ENCODE measurements at places on chromosomes 3 and 15.

GRCh38 chr3:116302087-116302747 is 143.1 kb downstream of the LSAMP start:
- DNase-seq = no peak

GRCh38 chr3:179606534-179607085 is 2.0 kb downstream of the NDUFB5 start:
- no peak for DNase-seq

- DNase-seq = no peak
Measured at GRCh38 chr3:124450366-124450765, 279.9 kb upstream of the UMPS start.

DNA sequence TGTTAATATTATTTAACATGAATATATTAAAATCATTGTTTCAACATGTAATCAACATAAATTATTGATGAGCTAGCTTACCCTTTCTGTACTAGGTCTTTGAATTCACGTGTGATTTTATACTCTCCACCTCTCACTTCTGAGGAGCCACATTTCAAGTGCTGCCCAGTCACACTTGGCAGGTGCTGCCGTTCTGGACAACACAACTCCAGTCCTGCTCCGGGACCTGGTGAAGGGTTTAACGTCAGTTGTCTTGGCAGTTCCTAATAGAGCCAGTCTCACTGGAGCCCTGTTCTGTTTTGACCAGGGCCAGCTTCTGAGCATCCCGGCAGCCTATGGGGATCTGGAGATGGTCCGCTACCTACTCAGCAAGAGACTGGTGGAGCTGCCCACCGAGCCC is 64.1 kb downstream of the LRRK1 start:
- no peak for DNase-seq

- no peak for DNase-seq
Measured at GRCh38 chr15:42348083-42348482, 11.2 kb upstream of the CAPN3 start.

DNA sequence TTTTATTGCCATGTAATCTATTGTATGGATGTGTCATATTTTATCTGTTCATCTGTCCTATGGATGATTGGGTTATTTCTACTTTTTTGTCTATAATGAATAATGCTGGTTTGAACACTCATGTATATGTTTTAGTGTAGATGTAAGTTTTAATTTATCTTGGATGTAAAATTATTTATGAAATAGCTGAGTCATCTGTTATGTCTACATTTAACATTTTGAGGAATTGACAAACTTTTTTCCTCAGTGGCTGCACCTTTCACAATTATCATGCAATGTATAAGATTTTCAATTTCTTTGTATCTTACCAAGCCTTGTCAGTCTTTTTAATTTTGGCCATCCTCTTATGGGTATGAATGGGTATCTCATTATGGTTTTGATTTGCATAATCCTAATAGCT is 666.4 kb downstream of the DIPK2A start:
- no peak for DNase-seq

DNA sequence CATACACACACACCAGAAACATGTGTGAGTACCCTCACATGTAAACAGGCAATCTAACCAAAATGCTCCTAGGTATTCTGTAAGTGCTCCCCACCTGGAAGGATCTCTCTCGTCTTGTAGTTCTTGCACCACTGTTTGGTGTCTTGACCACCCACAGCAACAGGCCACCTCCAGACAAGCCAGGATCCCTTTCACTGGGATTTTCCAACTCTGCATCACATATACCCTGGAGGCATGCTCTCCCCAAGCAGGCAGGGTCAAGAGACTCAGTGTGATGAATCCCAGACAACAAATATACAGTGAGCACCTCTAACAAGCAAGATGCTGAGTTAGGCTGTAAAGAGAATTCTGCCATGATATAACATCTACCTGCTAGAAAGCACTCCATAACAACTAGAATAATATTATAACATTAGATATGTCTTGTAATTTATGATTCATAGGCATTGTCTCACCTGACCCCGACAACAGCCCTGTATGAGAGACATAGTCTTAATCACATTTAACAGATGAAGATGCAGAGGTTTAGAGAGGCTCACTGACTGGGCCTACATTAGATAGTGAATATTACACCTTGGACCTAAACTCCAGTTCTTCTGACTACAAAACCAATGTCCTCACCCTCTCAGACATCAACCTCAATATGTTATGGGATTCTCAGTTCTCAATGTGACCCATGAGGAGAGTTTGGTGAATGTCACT is 76.5 kb upstream of the BCL6 start:
- DNase-seq = no peak

DNA sequence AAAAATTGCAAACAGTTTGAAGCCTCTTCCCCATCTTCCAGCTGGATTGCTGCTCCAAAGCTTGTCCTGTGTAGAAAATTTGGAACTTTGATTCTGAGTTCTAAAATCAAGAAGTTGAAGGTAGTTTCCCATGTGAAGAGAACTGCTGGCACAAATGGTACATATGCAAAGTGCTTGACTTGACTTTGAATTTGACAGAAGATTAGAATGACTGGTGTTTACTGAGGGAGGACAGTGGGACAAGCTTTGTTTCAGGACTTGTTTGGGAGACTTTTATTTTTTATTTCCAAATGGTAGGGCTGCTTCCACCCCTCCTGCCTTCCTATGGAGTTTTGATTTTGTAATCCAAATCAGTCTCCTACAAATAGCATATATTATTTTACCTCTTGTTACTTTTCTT is 7.4 kb downstream of the ZFAND6 start:
- DNase-seq = no peak

DNA sequence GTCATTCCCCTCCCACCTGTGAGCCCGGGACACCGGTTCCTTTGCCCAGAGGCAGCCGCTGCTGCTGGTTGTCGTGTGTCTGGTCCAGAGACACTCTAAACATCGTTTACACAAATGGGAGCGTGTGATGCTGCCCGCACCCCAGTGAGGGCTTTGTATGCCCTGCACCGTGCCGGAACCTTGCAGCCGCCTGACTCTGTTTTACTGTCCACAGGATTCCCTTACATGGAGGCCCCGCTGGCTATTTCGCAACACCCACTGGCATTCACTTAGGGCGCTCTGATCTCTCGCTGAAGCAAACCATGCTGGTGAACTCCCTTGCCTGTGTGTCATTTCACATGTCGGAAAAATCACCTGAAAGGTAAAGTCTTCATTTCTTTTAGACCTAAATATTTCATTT is 100.8 kb upstream of the SLC6A6 start:
- DNase-seq = no peak

GRCh38 chr3:41450416-41451231 is 251.3 kb downstream of the CTNNB1 start:
- no peak for DNase-seq

- no peak for DNase-seq
Measured at GRCh38 chr3:195423818-195424217, 19.0 kb downstream of the ACAP2 start.

DNA sequence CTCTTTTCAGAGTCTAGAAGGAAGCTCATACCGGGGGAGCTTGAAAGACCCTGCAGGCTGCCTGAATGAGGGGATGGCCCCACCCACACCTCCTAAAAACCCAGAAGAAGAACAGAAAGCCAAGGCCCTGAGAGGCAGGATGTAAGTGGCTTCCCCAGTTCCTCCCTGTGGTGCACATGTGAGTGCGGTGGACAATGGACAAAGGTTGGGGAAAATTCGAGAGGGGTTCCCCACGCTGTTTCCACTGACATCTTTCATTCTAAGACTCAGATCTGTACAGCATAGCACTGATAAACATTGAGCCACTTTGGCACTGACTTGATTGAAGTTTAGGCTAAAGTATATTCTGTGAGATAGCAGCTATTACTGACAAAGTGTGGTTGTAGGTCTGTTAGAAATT is 79.5 kb upstream of the UMPS start:
- DNase-seq = no peak

- DNase-seq = no peak
Measured at GRCh38 chr3:86967062-86967461, 23.9 kb downstream of the VGLL3 start.

DNA sequence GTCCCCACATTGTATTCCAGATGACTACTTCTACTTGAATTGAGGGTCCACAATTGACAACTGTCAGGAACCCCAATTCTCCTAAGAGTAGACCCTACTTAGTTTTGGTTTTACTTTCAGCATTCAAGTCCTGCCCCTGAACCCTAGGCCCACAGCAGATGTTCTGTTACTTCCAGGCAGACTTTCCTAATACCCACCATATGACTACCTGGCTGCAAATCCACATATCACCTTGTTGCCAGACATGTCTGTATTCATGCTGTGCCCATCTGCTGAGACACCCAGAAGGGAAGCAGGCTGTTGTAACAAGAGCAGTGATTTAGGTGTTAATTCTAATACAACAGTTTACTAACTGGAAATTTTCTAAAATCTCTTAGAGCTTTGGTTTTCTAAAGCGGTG is 235.1 kb upstream of the CCDC54 start:
- DNase-seq = no peak

- no peak for DNase-seq
Measured at GRCh38 chr3:86229086-86229774, 761.7 kb downstream of the VGLL3 start.

DNA sequence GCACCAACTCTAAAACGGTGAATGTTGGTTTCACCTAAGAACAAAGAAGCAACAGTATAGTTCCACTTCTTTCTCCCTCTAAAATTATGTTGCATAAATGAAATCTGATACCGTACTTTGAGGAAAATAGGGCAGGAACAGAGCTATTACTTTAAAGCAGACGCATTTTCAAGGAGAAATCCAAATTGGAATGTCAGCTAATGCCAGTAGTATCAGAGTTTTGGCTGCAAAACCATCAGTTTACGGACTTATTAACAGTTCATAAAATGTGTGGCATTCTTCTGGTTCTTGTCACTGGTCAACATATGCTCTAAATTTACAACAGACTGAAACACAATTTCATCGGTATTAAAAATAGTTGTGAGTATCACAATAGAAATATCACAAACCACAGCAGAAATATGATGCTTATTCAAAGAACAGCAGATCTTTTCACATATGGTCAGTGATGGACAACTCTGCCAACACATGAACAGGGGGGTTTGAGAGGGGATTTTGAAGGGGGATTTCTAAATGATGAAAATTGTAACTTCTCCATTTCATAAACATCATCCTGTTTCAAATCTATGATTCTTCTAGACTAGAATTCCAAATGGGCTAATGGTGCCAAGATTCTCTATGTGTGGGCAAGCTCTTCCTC is 38.7 kb upstream of the ROBO2 start:
- DNase-seq = no peak

GRCh38 chr15:97547381-97547780 is 413.1 kb upstream of the ARRDC4 start:
- DNase-seq = peak; percentile 10

DNA sequence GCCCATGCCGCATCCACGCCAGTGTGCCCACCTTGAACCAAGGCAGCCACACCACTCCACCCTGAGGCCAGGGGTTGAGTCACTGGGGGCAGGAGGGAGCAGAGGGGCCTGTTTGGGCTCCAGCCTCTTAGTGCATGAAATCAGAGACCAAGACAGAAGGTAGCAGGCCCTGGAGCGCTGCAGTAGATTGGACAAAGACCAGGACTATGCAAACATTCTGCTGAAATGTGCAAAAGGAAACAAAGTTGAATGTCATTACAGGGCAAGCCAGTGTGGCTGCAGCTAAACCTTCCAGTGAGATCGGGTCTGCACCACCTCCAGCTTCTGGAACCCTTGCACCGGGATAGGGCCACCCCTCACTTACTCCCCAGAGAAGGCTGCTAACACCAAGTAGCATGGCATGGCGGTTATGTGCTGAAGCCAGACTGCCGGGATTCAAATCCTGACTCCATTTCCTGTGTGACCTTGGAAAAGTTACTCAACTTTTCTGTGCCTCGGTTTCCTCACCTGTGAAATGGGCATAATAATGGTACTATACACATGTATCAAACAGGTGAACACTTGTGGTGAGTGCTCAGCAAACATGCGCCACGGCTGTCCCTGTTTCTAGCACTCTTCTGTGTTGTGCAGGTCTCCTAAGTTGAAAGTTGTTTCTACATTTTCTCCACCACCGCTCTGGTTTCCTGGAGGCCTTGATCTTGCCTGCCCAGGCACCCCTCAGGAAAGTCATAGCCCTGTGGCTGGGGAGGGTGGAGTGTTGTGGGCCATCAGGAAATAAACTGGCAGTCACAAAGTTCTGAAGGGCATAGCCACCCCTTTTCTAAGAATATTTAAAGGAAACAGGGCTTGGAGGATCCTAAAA is 25.0 kb upstream of the GP9 start:
- DNase-seq = no peak

DNA sequence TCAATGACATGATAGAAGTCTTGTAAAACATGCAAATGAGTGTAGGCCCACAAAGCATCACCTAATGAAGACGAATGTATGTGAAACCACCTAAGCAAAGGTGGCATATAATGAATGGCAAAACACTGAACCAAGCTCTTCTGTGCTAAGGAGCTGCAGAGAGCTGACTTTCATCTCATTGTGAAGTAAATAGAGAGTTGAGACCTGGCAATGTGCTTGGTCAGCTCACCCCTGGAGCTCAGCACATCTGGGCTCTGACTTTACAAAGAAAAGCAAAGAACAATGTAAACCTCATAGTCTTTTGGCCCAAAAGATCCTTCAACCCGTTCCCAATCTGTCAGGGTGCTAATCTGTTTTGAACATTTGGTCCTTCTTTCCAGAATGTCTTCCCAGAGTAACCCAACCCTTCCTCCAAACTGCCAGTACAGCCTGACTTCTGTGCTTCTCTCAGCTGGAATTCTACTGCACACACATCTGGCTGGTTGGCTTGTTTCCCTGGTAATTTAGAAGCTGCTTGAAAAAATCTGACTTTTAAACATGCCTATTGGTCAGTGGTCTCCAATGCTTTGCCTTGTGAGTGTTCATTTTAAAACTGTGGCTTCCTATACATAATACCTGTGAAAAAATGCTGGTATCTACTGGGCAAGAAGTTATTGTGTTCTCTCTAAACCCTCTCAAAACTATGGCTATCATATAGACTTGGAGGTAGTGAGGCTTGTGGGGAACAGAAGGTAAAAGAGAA is 101.7 kb downstream of the CD200R1L start:
- DNase-seq = no peak

- no peak for DNase-seq
Measured at GRCh38 chr15:39640665-39641064, 59.8 kb downstream of the THBS1 start.

- DNase-seq = no peak
Measured at GRCh38 chr3:135456108-135456790, 509.3 kb upstream of the PPP2R3A start.

- DNase-seq = no peak
Measured at GRCh38 chr15:50979041-50979440, 70.6 kb downstream of the AP4E1 start.

- no peak for DNase-seq
Measured at GRCh38 chr3:34213478-34213877, 415.0 kb downstream of the PDCD6IP start.

GRCh38 chr3:43259626-43260025 is 26.7 kb upstream of the SNRK start:
- no peak for DNase-seq

GRCh38 chr15:29135309-29135657 is 134.3 kb downstream of the NSMCE3 start:
- DNase-seq = no peak
